Activated naive CD4-positive, alpha-beta T cell treated with Interleukin-2 at 50 U/mL for 16 hours (primary cell): ENCODE measurements at places on chromosomes 16 and 17.

DNA sequence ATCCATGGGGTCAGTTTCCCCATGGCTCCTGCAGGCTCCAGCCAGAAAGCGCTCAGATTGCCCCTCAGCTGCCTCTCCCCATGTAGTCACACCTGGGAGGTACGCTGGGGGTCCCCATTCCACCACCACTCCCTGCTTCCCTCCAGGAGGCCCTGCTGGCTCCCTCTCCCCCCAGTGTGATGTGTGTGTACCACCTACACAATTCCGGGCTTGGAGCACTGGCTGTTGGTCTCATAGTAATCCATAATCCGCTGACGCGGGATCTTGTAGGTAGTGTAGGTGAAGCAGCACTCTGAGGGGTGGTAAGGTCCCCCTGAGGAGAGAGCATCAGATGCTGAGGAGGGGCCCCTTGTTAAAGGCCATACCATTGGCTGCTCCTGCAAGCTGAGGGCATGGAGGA, 2.4 kb downstream of the CCL14 start:
- DNase-seq = no peak

DNA sequence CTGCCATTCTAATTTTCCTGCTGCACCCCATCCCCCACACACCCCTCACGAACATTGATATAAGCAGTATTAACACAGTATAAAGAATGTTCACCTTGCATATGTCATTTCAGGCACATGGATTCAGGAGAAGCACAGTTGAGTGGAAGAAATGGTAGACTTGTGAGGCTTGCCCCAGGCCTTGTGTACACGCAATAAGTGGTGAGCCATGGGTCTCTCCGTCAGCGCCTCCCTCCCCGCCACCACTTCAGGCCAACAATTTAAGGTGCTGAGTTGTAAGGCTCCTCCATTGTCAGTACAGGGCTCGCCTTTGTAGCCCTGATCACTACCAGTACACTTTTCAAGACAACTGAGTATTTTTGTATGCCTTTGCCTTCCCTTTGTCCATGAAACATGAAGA, 12.2 kb upstream of the CLEC18C start:
- no peak for DNase-seq

DNA sequence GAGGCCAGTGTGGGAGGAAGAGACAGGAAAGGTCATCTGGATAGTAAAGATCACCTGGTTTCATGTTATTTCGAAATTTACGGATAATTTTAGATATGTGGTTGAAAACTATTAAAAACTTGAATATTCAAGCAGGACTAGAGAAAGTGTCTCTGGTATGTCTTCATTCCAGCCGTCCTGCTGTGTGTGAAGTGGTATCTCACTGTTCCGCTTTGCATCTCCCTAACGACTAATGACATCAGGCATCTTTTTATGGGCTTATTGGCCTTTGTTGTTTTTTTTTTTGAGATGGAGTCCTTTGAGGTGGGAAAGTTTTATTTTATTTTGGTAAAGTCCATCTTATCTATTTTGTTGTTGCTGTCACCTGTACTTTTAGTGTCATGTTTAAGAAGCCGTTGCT, 214.4 kb upstream of the CHMP6 start:
- no peak for DNase-seq

GRCh38 chr16:81920498-81920897, 90.8 kb downstream of the SDR42E1 start:
- DNase-seq = no peak

DNA sequence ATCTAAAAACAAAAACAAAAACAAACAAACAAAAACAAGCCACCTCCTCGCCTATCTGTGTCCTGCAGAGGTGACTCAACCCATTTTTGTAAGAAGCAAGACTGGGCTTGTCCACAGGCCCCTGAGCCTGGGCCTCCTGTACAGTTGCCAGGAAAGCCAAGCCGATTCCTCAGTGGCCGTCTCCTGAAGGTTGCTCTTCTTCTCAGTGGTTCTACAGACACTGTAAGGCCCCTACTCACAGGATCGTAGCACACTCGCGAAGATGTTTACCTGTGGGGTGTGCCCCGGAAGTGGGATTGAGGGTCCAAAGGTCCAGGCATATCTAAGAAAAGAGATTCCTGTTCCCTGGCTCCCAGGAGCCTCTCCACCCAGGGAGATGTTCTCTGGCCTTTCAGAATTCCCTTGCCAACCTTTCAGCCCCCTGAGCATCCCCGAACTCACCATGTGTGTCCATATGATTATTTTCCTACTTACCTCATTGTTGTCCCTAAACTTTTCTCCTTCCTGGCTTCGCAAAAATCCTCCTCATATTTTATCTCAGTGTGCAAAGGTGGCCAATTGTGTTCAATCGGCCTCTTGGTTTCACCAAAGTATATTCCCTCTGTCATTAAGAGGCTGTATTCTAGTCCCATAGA, 7.5 kb upstream of the CES3 start:
- no peak for DNase-seq

- DNase-seq = peak; percentile 65
These were observed 57.3 kb upstream of the CCL1 start for GRCh38 chr17:34420254-34420766.
